SHP77 (cell line): ENCODE measurements at places on chromosomes 3 and 15.

DNA sequence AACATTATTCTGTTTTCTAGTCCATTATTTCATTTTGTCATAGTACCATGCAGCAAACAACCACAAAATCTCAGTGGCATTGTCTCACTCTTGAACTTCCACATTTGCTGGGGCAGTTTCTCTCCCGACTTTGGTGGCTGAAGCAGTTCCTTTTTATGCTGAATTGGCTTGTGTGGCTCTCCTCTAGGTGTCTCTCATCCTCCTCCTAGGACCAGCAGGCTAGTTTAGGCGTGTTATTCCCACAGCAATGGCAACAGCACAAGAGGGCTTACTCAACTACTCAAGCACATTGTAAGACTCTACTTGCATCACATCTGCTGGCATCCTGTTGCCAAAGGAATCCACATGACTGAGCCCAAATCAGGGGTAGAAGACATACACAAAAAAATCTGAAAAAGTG lies 201.8 kb upstream of the KCNH8 start:
- no peak for DNase-seq

- DNase-seq = no peak
Observed at GRCh38 chr3:101413656-101414055, 93.3 kb upstream of the IMPG2 start.

DNA sequence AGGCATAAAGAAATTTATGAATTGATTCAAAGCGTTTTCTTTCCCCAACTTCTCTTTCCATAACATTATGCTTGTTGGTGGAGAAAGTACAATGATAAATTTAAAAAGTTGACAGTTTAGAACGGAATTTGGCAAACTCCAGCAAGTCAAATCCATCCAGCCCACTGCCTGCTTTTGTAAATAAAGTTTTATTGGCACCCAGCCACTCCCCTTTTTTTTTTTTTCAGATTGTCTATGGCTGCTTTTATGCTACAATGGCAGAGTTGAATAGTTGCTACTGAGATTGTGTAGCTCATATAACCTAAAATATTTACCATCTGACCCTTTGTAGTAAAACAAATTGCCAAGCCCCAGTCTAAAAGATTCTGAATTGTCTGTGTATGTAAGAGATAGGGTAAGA lies 112.8 kb upstream of the RBMS3 start:
- no peak for DNase-seq

DNA sequence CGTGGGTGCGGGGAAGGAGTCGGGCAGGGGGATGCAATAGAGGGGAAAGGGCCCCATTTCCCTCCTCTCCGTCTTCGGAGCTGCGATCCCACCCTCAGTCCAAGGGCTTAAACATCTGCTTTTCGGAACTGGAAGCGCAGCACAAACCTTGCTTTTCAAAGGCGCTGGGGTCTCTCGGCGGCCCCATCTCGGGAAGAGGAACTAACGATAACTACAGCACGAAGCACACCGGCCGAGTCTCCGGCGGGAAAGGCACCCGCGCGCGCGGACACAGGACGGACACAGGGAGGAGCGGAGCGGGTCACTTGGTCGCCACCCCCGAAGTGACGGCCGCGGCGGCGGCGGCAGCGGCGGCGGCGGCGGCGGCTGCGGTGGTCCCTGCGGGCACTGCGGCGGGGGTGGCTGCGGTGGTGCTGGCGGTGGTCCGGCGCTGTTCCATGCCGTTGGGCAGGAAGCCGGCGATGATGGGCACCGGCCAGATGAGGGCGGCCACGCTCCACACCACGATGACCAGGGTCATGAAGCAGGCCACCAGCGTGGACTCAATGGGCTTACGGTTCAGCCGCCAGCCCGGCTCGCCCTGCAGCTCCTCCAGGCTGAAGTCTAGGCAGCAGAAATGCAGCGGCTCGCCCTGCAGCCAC lies 1.1 kb downstream of the TMEM158 start:
- peak; percentile 14 for DNase-seq

DNA sequence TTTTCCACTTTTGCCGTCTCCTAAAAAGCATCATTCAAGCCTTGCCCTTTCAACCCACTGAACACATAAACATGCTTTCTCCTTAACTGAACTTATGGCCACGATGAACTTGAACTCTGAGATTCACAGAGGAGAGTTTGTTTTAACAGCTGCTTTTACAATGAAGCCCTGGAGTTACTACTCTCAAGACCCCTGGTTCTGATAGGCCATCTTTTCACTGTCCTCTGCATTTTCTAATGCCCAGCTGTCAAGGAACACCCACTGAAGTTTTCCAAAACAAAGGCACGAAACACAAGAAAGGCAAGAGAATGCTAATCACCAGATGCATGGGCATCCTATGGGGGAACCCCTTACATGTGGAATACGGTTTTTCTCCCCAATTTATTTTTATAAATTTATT lies 100.8 kb downstream of the ADAMTS9 start:
- DNase-seq = no peak

- no peak for DNase-seq
Observed at GRCh38 chr3:13236557-13237173, 163.4 kb upstream of the IQSEC1 start.

DNA sequence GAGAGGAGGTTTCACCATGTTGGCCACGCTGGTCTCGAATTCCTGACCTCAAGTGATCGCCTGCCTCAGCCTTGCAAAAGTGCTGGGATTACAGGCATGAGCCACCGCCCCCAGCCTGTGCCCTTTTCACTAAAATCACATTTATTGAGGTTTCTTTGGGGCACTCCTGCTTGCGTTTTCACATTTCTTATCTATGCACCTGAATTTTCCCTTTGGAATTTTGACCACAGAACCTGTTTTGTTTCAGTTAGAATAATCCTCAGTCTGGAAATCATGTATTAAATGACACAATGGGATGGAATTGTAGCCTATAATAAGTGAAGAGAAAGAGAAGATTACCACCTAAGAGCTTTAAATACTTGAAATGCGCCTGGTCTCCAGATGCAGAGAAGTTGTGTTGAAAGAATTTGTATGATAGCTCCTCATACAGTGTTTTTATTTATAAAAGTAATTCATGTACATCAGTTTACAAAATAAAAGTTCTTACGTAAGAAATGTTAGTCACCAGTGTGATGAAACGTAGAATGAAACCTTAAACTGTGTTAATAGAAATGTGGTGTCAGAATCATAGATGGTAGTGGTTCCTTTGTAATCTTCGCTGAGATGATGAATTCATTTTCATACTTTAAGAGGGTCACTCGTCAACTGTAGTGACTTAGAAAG lies 107.0 kb downstream of the TCF12 start:
- no peak for DNase-seq

DNA sequence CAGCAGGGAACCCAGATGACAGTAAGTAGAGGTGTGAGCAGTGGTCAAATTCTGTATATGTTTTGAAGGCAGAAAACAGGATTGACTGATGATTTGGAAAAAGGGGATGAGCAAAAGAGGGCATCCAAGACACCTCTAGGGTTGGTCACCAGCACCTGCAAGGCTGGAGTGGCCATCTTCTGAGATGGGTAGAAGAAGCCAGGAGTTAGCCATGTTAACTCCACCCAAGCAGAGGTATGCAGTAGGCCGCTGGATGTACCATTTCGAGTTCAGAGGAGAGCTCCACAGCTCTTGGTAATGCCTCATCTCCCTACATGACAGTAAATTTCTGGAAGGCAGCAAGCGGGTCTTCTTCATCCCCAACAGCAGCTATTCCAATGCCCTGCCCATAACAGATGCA lies 7.0 kb downstream of the RFTN1 start:
- DNase-seq = no peak

DNA sequence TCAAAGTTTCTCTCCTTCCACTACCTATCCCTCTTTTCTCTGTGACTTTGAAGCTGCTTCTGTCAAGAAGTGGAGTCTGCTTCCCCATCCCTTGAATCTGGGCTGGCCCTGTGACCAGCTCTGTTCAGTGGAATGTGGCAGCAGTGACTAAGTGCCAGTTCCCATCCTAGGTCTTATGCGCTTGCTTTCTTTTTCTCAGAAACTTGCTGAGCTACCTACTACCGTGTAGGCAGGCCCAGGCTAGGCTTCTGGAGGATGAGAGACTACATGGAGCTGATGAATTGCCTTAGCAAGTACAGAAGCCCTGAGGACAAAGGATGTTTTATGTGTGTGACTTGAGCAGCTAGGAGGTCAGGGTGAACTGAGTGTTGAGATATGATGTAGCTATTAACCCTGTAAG lies 123.2 kb downstream of the PDCD6IP start:
- no peak for DNase-seq

GRCh38 chr3:151537726-151538125 lies 76.9 kb upstream of the IGSF10 start:
- no peak for DNase-seq

DNA sequence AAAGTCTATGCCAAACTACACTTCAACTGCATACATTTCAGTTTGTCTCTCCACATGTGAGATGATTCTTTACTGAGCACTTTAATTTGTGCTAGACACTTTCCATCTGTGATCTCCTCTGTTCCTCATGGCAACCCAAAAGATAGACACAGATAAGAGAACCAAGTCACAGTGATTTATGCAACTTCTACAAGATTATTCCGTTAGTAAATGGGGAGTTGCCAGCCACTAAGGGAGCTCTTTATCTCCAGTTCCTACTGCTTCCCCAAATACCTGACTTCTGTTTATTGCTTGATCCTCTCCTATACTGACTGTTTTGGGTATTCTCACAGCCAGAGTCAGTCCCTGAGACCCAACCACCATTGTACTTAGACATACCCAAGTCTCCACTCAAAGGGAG lies 24.1 kb upstream of the AKAP13 start:
- DNase-seq = no peak

DNA sequence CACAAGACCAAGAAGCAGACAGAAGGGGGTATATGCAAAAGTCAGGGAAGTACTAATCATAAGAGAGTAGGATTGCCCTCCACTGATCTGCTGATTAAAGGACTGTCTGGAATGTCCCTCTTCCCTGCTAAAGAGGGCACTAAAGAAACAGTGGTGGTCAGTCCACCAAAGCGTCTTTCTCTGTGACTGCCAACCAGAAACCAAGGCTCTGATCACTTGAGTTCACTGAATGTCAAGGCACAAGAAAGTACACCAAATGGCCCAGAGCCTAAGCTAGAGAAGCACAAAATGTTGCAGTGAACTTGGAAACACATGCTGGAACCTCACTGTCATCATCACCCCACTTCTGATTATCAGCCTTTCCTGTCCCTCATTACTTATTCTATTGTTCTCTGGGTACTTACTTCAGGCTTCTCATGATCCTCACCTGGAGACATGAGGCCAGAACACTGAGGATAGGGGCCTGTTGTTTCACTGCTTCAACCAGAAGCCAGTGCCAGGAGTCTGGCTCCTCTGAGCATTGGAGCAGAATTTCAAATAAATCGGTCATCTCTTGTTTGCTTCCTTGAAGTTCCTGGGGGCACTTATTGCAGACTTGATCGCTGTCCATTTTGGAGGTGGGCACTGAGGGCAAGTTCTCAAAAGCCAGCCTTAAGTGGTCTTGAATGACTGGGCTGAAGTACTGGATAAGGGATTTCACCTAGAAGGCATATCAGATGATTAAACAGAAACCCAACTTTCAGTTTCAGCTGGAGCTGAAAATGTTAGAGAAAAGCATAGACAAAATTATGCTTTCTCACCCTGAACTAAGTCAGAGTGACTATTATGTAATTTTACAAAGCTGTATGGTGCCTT lies 58.9 kb downstream of the EIF3J start:
- no peak for DNase-seq
